ENCODE measurements at places on chromosomes 2 and 18. TPM values are rescaled to one million over a fixed set of nuclear protein-coding genes. Genes with fewer than 3 reads are reported as not detected.

DNA sequence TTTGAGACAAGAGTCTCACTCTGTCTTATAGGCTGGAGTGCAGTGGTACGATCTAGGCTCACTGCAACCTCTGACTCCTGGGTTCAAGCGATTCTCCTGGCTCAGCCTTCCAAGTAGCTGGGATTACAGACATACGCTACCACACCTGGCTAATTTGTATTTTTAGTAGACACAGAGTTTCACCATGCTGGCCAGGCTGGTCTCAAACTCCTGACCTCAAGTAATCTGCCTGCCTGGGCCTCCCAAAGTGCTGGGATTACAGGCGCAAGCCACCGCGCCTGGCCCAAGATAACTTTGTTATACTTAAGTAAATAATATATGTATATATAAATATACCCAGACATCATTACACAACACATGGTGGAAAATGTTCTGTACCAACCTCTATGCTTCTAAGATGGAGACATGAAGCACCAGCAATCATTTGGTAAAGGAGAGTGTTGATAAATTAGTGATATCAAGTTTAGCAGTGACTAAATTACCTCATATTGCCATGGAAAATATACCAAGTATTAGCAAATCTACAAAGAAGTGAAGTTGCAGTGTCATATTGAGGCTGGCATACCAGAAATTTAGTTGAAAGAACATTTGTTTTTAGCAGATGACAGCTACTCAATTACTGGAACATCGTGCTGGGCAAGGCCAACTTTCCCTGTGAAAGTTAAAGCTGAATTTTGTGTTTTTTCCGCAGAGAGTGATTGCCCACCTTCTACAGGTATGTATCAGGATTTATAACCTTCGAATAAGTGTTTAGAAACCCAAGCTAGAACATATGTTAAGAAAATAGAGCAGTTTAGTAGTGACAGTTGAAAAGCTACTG is 177.7 kb downstream of the MYCN start:
- no peak for DNase-seq

- DNase-seq, result no peak
These were observed 586.8 kb upstream of the CNTNAP5 start for GRCh38 chr2:123438251-123438650.

GRCh38 chr2:136081582-136082210 is 36.3 kb downstream of the CXCR4 start:
- DNase-seq, result no peak

DNA sequence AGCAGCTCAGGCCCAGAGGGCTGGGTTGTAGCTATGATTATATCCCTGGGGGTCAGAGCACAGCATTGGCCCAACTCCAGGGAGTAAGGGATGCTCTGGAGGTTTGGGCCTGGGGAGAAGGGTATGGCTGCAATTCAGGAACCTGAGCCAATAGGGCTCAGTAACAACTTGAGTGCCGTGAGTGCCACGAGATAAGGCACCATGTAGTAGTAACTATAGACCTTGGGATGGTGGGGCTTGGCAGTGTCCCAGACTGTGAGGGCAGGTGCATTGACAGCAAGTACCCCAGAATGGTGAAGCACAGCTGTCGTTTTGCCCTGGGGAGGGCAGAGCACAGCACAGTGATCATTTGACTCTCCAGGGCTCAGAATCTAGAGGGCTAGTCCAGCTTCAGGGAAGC is 45.1 kb upstream of the ZNF396 start:
- no peak for DNase-seq

DNA sequence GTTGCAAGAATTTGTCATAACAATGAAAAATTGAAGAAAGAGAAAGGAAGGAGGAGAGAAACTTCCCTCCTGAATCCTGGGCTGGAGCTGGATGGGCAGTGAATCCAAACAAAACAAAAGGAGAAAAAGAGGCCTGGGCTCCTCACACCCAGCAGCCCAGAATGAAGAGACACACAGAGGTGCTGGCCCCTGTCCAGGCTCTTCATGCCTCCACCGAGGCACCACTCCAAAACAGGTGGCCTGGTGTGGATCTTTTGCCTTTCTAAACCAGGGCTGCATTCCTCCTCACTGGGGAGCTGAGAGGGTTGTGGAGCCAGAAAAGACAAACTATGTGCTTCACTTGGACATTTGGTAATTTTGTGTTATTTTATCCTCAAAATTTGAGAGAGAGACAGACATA is 76.0 kb downstream of the FAM124B start:
- no peak for DNase-seq

- no peak for DNase-seq
These were observed 1390.5 kb upstream of the CELF4 start for GRCh38 chr18:38956068-38956467.

DNA sequence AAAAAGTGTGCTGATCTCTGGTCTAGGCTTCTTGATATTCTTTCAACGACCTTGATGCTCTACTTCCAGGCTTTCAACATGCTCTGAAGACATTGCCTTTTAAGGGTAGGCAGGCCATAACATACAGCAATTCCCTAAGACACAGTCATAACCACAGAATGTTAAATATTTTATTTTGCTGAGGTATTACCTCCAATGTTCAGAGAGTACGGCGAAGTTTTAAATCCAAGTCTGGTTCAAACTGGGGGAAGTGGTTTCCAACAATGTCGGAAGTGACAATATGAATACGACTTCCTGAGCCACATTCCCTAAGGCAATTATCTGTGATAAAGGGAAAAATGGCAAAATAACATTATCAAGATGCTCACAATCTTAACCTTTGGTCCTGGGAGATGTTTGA is 1077.9 kb upstream of the PIK3C3 start:
- DNase-seq, result no peak

- peak; percentile 97 for DNase-seq
These were observed 851 bp downstream of the FAM117B start for GRCh38 chr2:202635428-202636212.

- peak; percentile 51 for DNase-seq
These were observed 10.0 kb downstream of the INPP4A start for GRCh38 chr2:98454500-98455235.

DNA sequence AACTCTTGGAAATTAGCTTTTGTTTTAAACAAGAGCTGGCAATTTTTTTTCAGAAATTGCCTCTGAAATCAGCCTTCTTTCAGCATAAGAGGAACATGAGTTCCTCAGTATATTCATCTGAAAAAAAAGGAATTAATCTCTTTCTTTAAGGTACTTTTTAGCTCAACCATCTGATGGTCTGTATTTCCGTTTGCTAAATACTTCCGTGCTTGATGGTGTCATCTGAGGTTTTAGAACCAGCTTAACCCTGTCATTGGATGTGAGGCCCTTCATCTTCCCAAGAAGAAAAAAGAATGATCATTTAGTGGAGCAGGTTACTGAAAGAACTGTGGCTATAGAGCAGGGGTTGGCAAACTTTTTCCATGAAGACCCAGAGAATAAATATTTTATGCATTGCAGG is 175.0 kb downstream of the TRABD2A start:
- DNase-seq, result no peak

GRCh38 chr2:144020047-144020446 is 499.9 kb downstream of the ZEB2 start:
- no peak for DNase-seq

DNA sequence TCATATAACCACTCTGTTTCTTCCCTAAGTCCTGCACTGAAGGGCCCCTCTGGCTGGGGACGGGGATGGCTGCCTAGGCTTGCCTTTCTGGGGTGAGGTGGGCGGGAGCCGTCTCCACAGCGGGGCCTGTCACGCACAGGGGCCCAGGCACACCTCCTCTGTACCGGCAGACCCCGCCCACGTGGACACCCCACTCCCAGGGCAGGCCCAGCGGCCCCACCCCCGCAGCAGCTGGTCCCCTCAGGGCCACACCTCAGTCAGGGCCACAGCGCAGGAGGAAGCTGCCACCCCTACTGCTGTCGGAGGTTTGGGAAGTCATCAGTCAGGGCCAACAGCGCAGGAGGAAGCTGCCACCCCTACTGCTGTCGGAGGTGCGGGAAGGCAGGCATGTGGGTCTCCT is 257.6 kb upstream of the RAB6C start:
- peak; percentile 62 for DNase-seq

DNA sequence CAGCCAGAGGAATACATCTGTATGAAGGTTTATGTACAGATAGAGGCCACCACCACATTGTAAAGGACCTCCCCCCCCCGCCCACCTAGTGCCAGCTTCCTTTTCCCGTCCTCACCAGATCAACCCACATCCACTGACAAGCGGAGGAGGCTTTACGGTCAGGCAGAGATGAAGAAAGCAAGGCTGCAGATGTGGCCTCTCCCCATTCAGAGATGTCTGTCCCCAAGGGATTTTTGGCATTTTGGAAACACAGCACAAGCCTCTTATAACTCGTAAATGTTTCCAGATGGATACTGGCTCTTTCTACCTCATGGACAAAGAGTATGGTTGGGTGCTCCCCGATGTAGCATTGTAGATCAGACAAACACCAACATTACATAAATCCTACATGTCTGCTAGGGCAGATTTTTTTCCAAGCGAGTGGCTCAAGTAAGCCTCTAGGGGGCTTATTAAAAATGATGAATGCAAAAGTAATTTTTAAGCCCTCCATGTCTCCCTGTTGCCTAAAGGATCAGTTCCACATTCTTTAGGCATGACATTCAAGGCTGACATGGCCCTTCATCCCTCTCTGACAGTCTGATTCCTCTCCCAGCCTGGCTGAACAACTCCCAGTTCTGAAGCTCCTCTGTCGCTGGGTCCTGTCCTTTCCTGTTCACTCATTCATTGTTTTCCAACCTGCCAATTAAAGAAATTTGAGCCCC is 11.7 kb downstream of the VIT start:
- no peak for DNase-seq

DNA sequence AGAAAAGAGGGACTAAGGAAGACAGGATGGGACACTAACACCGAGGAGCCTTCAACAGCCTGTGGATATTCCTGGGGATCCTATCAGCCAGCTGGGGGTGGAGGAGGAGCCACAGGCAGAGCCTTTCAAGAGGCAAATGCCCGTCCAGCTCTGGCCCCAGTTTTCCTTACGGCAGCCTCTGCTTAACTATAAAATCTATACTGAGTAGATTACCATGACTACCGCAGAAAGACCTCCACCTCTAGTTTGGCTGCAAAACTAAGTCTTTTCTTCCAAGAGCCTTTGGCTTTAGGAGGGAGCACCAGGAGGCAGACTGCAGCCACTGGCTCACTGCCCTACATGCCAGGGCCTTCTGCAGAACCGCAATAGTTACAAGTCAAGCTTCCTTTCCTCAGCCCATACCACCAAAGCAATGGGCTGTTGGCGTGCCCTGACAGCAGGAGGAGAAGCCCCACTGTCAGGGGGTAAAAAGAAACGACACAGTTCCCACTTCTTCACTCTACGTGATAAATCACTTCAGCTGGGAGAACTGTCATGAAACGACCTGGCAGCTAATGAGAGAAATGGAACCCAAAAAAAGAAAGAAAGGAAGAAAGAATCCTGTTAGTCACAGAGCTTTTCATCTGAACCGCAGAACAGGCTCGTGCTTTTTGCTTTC is 25.1 kb upstream of the CREB1 start:
- DNase-seq, result peak; percentile 32

DNA sequence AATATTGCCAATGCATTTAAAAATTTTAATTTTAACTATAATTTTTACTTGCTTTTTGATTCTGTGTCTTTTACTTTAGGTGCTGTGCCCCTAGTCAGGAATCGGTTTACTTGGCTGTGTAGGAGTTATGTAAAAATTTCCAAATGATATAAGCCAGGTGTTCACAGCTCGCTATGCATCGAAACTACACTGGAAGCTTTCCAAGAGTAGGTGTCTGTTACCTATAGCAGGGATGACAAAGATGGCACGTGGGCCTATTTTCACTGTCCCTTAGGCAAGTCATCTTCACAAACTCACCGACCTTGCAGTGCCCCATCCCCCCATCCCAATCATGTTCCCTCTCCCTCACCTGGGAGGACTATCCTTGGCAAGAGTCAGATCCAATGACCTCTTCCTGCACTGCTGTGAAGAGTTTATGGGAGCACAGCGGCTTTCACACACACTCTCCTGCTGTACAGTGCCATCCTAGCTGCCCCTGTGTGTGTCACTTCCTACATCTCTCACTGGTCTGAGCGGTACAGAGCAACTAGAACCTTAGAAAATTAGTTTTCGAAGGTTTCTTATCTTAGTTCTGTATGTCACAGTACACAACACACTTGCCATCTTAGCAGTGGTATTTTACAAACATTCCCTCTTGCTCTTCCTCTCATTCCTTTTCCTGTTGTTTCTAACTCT is 49.2 kb upstream of the NAB1 start:
- DNase-seq, result no peak

DNA sequence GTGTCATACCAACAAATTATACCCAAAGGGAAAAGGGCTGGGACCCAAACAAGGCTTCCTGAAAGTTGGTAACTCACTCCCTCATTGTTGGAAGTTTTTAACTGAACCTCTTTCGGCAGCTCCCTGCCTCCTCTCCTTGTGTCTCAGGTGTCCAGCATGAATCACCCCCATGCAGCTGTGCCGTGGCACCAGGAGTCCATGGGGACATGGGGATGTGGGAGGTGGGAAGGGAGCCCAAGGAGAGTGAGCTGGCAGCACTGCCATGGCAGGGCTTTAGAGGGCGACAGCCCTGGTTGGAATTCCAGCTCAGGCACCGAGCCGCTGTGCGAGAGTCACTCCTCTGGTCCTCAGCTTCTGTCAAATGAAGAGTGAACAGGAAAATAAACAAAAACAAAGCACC is 12.5 kb upstream of the GYPC start:
- no peak for DNase-seq

DNA sequence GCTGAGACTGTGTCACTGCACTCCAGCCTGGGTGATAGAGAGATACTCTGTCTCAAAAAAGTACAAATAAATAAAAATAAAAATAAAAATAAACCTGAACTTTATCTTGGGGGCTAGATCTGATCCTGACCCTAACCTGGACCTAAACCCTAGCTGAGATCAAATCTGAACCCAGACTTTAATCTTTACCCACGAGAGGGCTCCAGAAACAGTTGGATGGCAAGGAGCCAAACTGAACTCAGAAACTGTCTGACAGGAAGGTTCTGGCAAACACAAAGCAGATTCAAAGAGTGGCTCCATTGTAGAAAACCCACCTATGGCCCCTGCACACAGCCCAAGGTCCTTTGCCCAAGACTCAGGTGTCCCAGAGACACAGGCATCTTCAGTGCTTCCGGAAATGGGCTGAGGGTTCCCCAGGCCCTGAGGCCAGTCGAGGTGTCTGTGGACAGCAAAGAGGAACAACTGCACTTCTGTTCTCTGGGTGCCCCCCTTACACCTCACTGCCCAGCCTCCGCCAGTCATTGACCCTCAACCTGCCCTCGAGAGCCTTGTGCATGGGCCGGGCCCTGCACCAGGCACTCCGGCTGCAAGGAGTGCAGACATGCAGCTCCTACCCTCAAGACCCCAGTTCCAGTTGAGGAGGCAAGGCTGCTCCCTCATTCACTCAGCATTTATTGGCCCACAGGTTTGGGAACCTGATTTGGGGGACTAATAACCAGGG is 95.2 kb downstream of the TFCP2L1 start:
- no peak for DNase-seq

- no peak for DNase-seq
These were observed 4.0 kb downstream of the GATA6 start for GRCh38 chr18:22173221-22173927.

The SALL3 gene
- 60.0 TPM for total RNA-seq

The ESCO1 gene
- total RNA-seq, result 45.4 TPM

The RAB6C gene
- total RNA-seq, result not detected

The ATRAID gene
- total RNA-seq, result 182 TPM

The TTN gene
- 0.80 TPM for total RNA-seq

The MLPH gene
- 1.1 TPM for total RNA-seq

The CD28 gene
- not detected for total RNA-seq
